ENCODE measurements at places on chromosomes 4 and X. TPM values are rescaled to one million over a fixed set of nuclear protein-coding genes. Genes with fewer than 3 reads are reported as not detected.

- no peaks in the 10 kb centered on the region for H3K4me1 ChIP-seq
- no peaks in the 10 kb centered on the region for H3K27me3 ChIP-seq
- no peak overlapping the region for H3K4me3 ChIP-seq
- H3K27ac ChIP-seq: no peak overlapping the region
- H3K36me3 ChIP-seq: no peaks in the 10 kb centered on the region
These were observed 594.9 kb downstream of the KCTD8 start for GRCh38 chr4:43853565-43854264.

DNA sequence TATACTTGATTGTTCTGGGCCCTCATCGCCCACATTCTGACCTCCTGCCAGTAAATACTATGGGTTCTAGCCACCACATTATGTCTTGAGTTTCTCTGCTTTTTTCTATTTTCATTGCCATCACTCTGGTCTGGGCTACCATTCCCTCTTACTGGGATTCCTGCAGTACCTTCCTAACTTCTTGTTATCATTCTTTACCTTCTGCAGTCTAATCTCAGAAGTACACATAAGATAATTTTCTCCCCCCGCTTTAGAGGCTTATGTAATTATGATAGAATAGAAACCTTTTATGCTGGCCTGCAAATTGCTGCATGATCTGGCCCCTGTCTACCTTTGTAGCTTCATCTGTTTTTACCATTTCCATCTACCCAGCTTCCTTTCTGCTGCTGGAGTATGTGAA is 19.2 kb downstream of the STIM2 start:
- no peak for DNase-seq
- H3K4me3 ChIP-seq: no peak overlapping the region
- no peaks in the 10 kb centered on the region for H3K36me3 ChIP-seq
- H3K27ac ChIP-seq: no peak overlapping the region
- no peaks in the 10 kb centered on the region for H3K4me1 ChIP-seq
- no peaks in the 10 kb centered on the region for H3K27me3 ChIP-seq

The CSAG2 gene
- polyA plus RNA-seq: 0.17 TPM

DNA sequence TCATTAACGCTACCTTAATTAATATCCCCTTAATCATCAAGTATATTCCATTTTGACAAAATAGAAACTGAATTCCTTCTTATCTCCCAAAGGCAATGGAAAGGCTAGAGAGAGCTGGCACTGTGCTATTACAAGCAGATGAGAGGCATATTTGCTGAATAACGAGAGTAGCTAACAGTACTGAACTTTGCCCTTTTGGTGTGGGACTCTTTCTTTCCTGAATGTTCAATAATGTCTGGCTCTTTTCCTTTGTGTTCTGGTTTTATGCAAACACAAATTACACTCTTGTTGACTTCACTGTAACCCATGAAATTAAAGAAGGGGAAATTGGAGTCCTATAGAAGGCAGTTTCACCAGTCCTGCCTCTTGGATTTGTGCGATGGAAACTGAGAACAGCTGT is 63.5 kb downstream of the SHROOM3 start:
- H3K27ac ChIP-seq: no peak overlapping the region
- H3K4me1 ChIP-seq: no peaks in the 10 kb centered on the region
- H3K4me3 ChIP-seq: no peak overlapping the region
- no peak for DNase-seq

The NSG1 gene
- 60.0 TPM for polyA plus RNA-seq

- no peaks in the 10 kb centered on the region for H3K27me3 ChIP-seq
- DNase-seq: no peak
- H3K27ac ChIP-seq: no peak overlapping the region
- H3K36me3 ChIP-seq: no peaks in the 10 kb centered on the region
- no peaks in the 10 kb centered on the region for H3K4me1 ChIP-seq
These were observed 566.2 kb downstream of the MID1IP1 start for GRCh38 chrX:39367416-39367815.

The IL2 gene
- not detected for polyA plus RNA-seq

DNA sequence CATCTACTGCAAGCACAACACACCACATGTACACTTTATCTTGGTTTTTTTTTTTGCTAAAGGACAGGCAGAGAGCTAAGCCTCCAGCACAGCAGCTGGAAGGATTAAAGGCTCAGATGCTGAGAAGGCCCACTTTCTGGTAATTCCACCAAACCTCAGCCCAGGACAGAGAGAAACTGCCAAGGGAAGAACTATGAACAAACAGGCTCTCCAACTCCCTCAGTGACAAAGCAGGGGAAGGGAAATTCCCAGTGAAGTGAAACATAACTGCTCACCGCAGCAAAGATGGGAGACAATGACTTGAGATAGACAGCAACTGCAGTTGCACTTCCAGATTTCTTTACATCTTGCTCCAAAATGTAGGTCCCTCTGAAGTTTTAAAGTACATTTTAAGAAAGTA is 4.8 kb downstream of the PROM1 start:
- H3K4me3 ChIP-seq: no peak overlapping the region
- H3K36me3 ChIP-seq: peaks cover 26% of the 10 kb centered on the region
- peaks cover 5% of the 10 kb centered on the region for H3K4me1 ChIP-seq
- H3K27ac ChIP-seq: no peak overlapping the region
- no peaks in the 10 kb centered on the region for H3K27me3 ChIP-seq

DNA sequence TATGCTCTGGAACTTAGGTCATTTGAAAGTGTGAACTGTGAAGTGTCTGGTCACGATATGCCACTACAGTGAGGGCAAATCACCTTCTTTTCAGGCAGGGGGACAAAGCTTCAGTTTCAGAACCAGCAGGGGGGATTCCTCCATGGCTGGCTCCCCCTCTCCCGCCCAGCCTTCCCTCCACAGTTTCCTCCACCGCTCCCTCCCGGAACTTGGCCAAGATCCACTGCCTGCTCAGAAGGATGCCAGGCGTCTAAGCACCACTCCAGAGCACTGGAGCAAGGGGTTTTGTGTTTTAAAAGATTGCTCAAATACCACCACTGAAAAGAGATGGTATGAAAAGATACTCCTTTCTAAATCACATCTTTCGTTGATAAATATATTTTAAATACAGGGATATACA is 126.9 kb downstream of the ELOVL6 start:
- H3K27me3 ChIP-seq: no peaks in the 10 kb centered on the region
- H3K36me3 ChIP-seq: peaks cover 2% of the 10 kb centered on the region
- H3K27ac ChIP-seq: no peak overlapping the region

The VCX3B gene
- not detected for polyA plus RNA-seq

- H3K36me3 ChIP-seq: no peaks in the 10 kb centered on the region
- DNase-seq: no peak
- no peaks in the 10 kb centered on the region for H3K27me3 ChIP-seq
- no peaks in the 10 kb centered on the region for H3K4me1 ChIP-seq
These were observed 109.6 kb upstream of the ANK2 start for GRCh38 chr4:112939901-112940300.

DNA sequence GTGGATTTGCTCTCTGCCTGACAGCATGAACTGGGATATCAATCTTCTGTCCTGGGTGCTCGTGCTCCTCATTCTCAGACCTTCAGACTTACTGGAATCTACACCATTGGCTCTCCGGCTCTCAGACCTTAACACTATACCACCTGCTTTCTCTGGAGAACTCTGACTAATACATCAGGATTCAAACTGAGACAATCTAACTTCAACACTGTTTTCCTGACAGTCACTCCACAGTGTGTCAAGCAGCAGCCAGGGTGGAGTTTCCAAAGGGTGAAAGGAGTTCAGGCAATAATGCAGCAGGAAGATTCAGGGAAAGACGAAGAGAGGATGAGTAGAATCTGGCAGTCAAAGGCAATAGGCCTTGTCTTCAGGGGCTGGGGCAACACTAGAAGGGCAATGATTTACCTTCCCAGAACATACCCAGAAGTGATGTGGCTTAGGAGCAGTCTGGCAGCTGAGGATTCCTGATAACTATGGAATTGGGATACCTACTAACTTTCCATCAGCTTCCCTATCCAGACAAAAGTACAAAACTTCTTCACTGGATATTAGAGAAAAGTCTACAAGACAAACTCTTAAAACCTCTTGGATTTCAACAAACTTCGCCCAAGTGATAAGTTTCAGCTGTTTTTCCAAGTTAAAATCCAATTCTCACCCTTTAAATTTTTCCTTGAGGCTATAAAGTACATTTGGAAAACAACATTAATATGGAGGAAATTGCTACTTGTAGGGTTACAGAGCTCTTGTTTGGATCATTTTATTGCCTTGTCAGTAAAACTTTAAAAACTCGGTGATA is 58.4 kb upstream of the SLIT2 start:
- H3K4me1 ChIP-seq: no peaks in the 10 kb centered on the region
- DNase-seq: no peak
- H3K36me3 ChIP-seq: no peaks in the 10 kb centered on the region
- no peaks in the 10 kb centered on the region for H3K27me3 ChIP-seq
- H3K4me3 ChIP-seq: no peak overlapping the region

DNA sequence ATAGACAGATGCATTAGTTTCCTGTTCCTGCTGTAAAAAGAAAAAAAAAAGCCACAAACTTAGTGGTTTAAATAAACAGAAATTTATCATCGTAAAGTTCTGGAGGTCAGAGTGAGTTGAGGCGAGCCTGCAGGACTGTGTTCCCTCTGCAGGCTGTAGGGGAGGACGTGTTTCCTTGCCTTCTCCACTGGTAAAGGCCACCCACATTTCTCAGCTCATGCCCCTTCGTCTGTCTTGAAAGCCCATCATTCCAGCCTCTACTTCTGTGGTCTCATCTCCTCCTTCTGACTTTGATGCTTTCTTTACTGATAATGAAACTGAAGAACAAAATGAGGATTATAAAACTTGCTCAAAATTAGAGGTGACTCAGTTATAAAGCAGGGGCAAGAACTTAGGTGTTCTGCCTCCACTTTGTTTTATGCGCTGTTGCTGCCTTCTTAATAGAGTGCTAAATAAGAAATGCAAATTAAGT is 143.0 kb downstream of the STIM2 start:
- no peaks in the 10 kb centered on the region for H3K27me3 ChIP-seq
- H3K4me3 ChIP-seq: no peak overlapping the region
- DNase-seq: no peak
- H3K4me1 ChIP-seq: no peaks in the 10 kb centered on the region
- no peak overlapping the region for H3K27ac ChIP-seq

The HTRA3 gene
- polyA plus RNA-seq: 4.5 TPM

DNA sequence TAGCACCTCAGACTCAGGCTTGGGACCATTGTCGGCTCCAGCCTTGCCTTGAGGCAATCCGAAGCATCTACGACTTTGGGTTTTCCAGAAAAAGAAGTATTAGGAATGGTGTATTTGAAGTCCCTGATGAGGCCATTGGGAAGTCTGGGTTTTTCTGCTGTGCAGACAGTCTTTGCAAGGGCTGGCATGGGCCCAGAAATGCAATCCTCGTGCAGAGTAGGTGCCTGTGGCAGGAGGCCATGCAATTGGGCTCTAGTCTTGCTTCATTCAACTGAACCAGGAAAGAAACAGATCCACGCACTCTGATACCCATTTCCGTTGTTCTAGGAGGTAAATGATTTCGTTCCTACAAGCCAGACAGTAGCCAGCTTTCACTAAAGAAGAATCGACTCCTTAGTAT is 12.4 kb downstream of the ZFP92 start:
- no peaks in the 10 kb centered on the region for H3K27me3 ChIP-seq
- H3K4me1 ChIP-seq: 0 out of 2 replicates have a peak, but pooled peaks cover 2% of the 10 kb centered on the region
- no peaks in the 10 kb centered on the region for H3K36me3 ChIP-seq
- H3K27ac ChIP-seq: no peak overlapping the region
- DNase-seq: no peak

The CEP135 gene
- polyA plus RNA-seq: 2.0 TPM

GRCh38 chr4:152784490-152785350 is 5.0 kb downstream of the ARFIP1 start:
- no peak overlapping the region for H3K27ac ChIP-seq
- no peaks in the 10 kb centered on the region for H3K27me3 ChIP-seq
- H3K4me1 ChIP-seq: no peaks in the 10 kb centered on the region
- H3K4me3 ChIP-seq: no peak overlapping the region

GRCh38 chrX:127390316-127390715 is 570.8 kb downstream of the PRR32 start:
- no peaks in the 10 kb centered on the region for H3K36me3 ChIP-seq
- H3K4me1 ChIP-seq: no peaks in the 10 kb centered on the region

The YIPF7 gene
- polyA plus RNA-seq: not detected

DNA sequence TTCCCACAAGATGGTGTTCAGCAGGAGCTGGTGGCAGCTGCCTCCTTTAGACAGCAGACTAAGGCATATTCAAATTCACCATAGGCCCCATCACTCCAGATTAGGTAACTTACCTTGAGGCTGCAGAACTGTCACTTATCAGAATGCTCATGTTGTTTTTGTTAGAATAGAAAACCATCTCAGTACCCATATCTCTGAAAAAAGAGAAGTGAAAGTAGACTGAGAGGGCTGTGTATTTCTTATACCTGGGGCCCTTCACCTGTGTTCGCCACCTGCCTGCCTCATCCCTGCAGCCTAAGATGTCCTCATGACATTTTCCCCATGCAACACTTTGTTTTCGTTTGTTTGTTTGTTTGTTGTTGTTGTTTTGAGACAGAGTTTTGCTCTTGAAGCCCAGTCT is 32.9 kb upstream of the SPRY1 start:
- H3K4me3 ChIP-seq: no peak overlapping the region
- H3K36me3 ChIP-seq: no peaks in the 10 kb centered on the region
- no peak for DNase-seq
- no peaks in the 10 kb centered on the region for H3K27me3 ChIP-seq
- no peak overlapping the region for H3K27ac ChIP-seq
- H3K4me1 ChIP-seq: no peaks in the 10 kb centered on the region

The FSTL5 gene
- polyA plus RNA-seq: 0.05 TPM

The RPL36A gene
- 985 TPM for polyA plus RNA-seq

DNA sequence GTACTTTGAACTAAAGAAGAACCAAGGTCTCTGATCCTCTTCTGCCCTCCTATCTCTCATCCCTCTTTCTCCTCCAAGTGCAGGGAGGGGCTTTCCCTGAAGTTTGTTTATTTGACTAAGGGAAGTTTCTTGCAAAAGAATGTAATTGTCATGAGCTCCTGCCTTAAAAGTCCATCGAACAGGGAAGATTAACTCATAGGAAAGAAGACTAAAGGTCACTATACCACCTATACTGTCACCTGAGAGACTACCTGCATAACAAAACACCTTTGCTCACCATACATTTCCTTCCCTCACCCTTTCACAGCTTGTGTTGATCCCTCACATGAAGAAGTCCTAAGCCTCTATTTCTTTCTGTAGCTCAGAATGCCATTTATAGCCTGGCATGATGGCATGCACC is 59.4 kb upstream of the C4orf54 start:
- H3K4me3 ChIP-seq: no peak overlapping the region
- DNase-seq: no peak
- no peaks in the 10 kb centered on the region for H3K36me3 ChIP-seq
- H3K27me3 ChIP-seq: no peaks in the 10 kb centered on the region

DNA sequence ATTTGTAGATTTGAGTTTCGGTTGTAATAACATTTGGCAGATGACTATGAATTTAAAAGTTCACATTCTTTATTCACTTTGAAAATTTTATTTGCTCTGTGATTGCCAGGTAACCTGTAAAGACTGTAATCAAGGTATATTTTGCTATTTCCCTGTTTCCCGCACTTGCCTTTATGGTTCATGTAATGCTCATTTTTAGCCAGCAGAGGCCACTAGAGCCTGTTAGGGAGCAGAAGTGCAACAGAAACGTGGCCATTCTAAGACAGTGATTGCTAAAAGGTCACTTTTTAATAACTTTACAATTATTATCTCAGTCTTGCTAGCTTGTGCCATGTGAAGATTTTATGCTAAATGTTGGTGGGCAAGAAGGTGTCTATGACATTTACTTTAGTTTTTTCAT is 12.4 kb downstream of the YIPF6 start:
- DNase-seq: no peak
- no peaks in the 10 kb centered on the region for H3K4me1 ChIP-seq
- H3K27ac ChIP-seq: no peak overlapping the region
- no peaks in the 10 kb centered on the region for H3K27me3 ChIP-seq

The SLC10A3 gene
- polyA plus RNA-seq: 9.5 TPM

GRCh38 chrX:49260221-49260985 is 4.1 kb downstream of the FOXP3 start:
- DNase-seq: no peak
- H3K27ac ChIP-seq: no peak overlapping the region
- no peaks in the 10 kb centered on the region for H3K27me3 ChIP-seq
- H3K4me3 ChIP-seq: no peak overlapping the region

The COL4A6 gene
- polyA plus RNA-seq: 5.9 TPM
